Articular chondrocyte of knee joint (primary cell): ENCODE measurements at places on chromosomes 16 and 17. TPM values are rescaled to one million over a fixed set of nuclear protein-coding genes. Genes with fewer than 3 reads are reported as not detected.

Gene RASL10B
- total RNA-seq, result 0.91 and 1.4 TPM in 2 replicates

Gene RNF157
- 0.26 and 0.76 TPM in 2 replicates for total RNA-seq

Gene SYCE1L
- total RNA-seq, result not detected in 2 replicates

Gene OR2C1
- 0.11 TPM in 1 of 2 replicates, not detected in the other for total RNA-seq

Gene LGALS9B
- not detected in 2 replicates for total RNA-seq

Gene SEC14L1
- total RNA-seq, result 41.6 and 50.2 TPM in 2 replicates

Gene NPB
- total RNA-seq, result 0.13 and 0.43 TPM in 2 replicates

Gene PLA2G10
- not detected in 2 replicates for total RNA-seq

Gene MTSS2
- 62.7 and 85.7 TPM in 2 replicates for total RNA-seq

Gene SP6
- total RNA-seq, result 0.22 and 0.26 TPM in 2 replicates

Gene CD300LG
- not detected in 2 replicates for total RNA-seq

Gene G6PC3
- total RNA-seq, result 27.2 and 29.8 TPM in 2 replicates

Gene KRTAP9-2
- not detected in 2 replicates for total RNA-seq

Gene DHX38
- 37.1 and 39.6 TPM in 2 replicates for total RNA-seq
